ENCODE measurements at places on chromosomes 7 and 10.

- DNase-seq = no peak
Observed at GRCh38 chr10:72259491-72260238, 14.1 kb upstream of the DDIT4 start.

DNA sequence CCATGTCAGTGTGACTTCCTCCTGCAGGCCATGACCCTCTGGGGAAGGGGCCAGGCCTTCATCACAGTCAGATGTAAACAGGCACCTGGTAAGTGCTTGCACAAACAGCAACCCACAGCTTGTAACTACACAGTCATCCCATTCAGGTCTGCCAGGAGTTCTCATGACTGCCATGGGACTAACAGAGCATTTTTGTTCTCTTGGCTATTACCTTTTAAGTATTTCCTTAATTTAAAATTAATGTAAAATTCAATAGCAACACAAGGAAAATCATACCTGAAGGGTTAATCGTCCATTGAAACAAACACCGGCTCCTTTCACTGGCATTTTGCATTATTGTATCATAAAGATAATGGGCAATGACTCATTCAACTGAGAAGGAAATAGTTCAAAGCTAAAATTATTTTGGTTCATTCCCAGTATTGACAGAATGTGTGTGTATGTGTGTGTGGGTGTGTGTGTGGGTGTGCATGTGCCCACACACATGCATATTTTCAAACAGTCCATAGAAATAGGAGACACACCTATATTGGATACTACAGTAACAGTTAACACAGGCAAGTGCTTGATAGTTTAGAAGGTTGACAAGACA lies 307.9 kb downstream of the WDR11 start:
- no peak for DNase-seq

DNA sequence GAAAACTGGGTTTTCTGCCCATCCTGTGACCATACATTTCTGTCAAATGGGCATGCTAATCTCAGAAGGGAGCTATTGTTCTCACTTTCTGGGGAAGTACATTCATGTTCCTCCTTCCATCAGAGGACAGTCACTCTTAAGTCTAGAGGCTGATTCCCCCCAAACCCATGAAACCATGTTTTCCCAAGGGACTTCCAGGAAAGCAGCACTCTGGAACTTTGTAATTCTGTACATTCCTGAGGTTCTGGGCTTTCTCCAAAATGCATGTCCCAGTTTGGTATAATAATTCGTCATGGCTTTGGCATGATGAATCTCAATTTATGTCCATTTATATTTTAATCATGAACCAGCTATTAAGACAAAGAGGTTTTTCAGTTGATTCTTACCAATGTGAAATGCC lies 688.1 kb downstream of the LRMDA start:
- DNase-seq = no peak

DNA sequence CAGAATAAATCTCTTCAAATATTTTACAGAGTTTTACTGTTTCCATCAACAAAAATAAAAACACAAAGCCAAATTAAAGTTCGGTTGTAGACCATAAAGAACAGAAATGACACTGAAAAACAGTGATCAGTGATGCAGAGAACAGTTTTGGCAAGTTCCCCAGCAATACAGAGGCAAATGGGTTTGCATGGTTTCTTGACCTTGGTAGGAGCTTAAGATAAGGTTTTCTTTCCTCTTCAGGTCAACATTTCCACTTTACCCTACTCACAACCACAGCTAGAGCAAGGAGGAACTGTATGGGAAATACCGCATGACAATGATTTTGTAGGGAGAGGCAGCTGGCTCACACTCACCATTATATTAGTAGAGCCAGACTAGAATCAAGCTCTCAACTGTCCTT lies 199.5 kb downstream of the SH2D4B start:
- no peak for DNase-seq

DNA sequence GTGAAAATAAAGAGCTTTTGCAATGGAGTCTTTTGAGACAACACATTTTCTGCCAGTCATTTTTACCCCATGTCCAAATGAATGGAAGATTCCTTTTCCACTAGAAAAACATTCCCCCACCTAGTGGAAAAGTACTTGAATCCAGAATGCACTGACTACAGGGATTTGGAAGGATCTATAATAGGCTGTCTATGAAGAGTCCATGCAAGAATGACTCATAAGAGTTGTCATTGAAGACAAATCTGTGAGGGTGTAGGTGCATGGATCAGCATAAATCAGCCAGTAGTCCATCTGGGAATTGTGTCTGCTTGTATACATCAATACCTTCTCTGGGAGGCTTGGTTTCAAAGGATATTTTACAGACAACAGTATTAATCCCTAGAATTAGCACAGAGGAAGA lies 32.5 kb upstream of the TRUB1 start:
- DNase-seq = no peak

- no peak for DNase-seq
Observed at GRCh38 chr7:54841772-54842697, 83.0 kb upstream of the SEC61G start.

DNA sequence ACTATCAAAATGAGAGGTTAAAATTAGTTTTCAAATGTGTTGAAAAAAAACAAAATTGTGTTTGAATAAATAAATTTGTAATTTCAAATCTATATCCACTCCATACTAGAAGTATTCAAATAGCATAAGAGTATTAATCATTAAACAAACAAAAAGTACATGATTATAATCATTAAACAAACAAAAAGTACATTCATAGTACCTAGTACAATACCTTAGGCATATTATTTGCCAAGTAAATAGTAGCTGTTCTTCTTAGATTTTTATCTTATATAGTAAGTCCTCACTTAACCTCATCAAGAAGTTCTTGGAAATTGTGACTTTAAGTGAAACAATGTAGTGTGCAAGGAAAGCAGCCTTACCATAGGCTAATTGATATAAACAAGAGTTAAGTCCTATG lies 349.3 kb upstream of the VWC2 start:
- no peak for DNase-seq

DNA sequence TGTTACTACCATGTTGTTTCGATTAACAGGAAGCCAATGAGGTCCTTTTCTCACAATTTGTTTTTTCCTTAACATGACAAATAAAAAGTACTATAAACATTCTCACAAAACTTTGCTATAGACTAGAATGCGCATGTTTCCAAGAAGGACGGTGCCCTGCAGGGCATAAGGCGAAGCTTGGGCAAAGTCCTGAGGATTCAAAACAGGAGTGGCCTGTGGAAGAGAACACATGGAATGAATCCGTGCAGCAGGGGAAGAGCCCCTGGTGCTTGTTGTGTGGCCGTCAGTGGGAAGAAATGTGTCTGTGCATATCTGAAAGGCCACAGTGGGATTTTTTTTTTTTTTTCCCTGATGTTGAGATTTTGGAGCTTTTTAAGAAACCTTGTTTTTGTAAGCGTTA lies 67.6 kb downstream of the ITGA8 start:
- no peak for DNase-seq

- DNase-seq = no peak
Observed at GRCh38 chr10:43444323-43444722, 7.4 kb downstream of the ZNF487 start.

DNA sequence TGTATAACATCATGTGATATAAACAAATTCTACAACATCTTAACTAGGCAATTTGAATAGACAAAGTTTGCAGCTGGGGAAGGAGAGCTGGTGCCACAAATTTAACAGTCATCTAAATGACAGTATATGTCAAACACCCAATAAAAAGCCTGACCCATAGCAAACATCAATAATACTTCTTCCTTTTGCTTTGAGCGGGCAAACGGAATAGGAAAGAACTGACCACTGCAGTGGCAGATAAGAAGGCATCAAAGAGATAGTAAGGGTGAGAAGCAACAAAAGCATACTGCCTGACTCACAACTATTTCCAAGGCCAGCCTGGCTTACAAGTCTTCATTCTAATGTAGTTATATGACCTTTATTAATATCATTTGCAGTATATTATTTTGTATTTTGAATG lies 99.9 kb downstream of the LRRN3 start:
- DNase-seq = no peak

DNA sequence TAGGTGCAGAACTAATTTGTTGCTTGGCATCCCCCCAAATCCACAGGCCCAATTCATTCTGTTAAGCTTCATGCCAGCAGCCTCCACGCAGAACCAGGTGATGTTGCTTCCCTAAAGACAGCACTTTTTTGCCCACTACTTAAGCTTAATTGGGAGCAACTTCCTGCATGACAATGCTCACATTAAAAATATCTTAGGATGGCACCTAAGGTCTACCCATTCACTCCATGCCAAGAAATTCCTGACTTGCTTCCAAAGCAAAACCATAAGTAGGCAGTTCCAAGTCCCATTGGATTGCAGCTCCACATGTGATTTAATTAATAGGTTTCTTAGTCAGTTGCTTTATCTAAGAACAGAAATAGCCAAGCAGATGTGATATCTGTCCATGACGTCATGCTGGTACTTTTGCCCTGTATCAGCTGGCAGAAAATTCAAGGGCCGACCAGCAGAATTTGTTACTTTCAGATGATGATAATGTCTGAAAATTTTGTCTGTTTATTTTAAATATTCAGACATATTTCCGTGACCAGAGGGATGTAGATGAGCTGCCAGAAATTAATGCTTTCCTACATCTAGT lies 325.5 kb downstream of the LHFPL3 start:
- DNase-seq = no peak

GRCh38 chr10:133048266-133048665 lies 39.5 kb upstream of the ADGRA1 start:
- DNase-seq = no peak

GRCh38 chr10:69419096-69419743 lies 2.5 kb upstream of the TACR2 start:
- DNase-seq = no peak

DNA sequence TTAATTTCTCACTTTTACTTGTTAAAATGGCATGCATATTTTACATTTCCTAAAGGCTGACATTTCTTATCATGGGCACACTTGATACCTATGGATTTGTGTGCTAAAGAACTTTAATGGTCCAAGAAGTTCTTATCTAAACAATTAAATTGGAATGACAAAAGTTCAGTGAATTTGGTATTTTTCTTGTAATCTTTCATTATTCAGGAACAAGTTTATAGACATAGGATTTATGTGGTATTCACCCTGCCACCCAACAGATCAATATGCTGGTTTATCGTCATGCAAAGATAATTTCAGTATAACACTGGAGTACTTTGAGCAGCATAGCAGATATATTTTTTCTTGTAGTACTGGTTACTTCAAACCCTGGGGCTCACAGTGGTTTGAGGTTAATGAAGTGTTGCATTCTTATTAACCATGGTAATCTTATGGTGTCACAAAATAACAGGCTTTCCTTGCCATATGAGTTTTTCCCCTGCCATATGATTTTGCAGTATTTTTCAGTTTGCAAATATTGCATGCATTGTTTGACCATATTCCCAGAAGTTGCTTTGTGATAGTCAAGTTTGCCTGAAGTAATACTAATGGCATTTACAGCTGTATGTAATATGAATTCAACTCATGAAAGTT lies 148.8 kb downstream of the PPP1R9A start:
- no peak for DNase-seq

DNA sequence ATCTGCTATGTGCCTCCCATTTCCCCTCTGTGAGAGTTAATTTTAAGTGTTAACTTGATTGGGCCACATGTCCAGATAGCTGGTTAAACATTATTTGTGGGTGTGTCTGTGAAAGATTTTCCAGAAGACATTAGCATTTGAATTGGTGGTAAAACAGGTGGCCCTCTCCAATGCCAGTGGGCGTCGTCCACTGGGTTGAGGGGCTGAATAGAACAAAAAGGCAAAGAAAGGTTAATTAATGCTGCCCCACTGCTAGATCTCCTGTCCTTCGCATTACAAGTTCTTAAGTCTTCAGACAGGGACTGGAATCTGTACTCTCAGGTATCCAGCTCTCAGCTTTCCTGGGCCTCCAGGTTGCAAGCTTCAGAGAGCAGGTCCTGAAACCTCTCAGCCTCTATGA lies 1160.9 kb upstream of the LRRN3 start:
- no peak for DNase-seq

DNA sequence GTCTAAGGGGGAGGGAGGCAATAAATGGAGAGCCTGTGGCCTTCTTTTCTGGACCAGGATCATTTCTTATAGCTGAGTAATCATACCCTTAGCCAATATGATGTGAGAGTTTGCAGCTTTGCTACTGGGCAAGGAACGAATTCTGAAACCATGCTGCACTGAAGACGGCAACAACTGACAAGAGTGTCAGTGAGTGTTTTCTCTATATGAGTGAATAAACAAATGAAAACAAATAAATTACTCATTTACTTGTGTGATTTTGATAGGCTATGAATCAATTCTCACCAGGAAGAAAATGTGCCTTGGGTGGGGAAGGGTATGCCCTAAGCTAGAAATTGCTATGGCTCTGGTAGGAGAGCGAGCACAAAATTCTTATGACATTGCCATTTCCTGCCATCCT lies 79.4 kb upstream of the LRRN3 start:
- DNase-seq = no peak

DNA sequence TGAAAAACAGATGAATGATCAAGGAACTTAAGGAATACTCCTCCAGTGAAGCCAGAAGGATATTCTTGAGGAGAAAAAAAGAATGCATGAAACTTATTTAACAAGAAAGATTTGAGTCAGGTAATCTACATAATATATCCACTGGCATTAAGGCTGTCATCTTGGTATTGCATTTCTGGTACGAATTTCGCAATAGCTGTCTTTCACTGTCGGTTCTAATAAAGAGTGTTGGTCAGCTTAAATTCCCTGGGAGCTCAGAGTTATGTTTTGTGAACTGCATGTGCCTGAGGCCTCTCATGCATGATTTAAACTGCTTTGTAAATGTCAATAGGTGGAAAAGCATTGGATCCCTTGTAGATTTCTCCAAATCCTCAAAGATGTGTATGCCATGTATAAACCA lies 565.3 kb upstream of the GALNT17 start:
- DNase-seq = no peak

GRCh38 chr10:72328045-72328828 lies 26.5 kb downstream of the DNAJB12 start:
- DNase-seq = no peak

DNA sequence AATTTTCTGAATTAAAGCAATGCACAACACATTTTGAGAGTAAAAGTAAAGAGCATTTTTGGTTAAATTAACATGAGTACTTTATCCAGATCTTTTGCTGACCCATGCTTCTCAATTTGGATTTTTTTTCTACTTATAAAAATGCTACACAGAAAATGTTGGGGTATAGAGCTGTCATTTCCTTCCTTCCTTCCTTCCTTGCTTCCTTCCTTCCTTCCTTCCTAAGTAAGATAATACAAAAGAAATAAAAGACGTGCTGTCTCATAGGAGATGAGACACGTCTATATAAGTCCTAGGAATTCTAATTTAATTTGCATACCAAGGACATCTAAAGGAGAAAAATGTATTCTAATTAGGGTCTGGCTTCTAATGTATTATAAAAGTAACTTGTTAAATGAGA lies 31.0 kb upstream of the CAV2 start:
- no peak for DNase-seq

DNA sequence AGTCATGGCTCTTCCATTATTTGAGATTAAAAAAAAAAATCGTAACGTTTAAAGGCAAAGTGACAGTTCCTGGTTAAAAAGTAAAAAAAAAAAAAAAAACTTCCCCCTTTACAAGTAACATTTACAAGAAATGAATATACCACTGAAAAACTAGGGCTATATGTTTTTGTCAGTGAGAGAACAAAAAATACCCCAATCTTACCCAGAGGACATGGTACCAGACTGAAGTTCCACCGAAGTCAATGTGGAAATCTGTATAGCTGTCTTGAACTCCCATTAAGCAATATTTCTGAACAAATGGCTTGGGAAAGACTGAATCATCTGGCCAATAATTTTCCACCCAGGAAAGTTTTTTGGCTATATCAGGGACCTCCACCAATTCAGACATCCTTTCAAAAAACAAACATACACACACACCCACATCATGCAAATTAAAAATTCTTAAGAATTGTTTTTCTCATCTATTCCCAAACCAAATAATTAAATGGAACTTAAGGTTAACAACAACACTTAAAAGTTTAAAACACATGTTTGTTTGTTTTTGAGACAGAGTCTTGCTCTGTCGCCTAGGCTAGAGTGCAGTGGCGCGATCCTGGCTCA lies 50.2 kb downstream of the KDM7A start:
- no peak for DNase-seq
